ENCODE measurements at places on chromosomes 4 and X.

DNA sequence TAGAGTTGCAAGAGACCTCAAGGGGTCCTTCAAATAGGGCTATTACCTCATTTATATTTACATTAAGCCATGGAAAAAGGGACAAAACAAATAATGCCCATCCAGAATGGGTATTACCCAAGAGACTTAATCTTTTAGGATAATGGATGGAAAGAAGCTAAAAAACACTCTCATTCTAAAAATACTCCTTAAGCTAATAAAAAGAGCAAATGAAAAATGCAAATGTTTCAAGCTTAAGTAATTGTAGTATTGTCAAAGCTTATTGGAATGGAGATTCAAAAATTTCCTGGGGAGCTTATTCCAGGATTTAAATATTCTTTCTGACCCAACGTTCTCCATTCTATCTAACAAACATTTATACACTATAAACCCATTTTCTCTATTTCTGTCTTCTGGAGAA, 107.8 kb upstream of the SPIN4 start:
- no peak for DNase-seq

DNA sequence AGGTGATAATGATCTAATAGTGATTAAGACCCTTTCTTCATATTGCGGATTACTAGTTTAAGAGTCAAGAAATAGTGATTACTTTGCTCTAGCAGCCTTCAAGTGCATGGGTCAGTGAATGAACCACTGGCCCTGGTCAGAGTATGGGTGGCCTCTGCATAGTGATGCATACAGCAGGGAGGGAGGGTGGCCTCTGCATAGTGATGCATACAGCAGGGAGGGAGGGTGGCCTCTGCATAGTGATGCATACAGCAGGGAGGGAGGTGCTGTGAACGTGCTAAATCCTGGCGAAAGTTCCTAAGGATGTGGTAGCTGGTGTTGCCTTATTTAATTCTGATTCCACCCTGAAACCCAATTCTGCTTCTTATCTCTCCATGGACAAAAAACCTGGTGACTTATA, 246.7 kb upstream of the ARSJ start:
- DNase-seq, result no peak

GRCh38 chrX:39948582-39948981, 149.2 kb downstream of the BCOR start:
- DNase-seq, result no peak

DNA sequence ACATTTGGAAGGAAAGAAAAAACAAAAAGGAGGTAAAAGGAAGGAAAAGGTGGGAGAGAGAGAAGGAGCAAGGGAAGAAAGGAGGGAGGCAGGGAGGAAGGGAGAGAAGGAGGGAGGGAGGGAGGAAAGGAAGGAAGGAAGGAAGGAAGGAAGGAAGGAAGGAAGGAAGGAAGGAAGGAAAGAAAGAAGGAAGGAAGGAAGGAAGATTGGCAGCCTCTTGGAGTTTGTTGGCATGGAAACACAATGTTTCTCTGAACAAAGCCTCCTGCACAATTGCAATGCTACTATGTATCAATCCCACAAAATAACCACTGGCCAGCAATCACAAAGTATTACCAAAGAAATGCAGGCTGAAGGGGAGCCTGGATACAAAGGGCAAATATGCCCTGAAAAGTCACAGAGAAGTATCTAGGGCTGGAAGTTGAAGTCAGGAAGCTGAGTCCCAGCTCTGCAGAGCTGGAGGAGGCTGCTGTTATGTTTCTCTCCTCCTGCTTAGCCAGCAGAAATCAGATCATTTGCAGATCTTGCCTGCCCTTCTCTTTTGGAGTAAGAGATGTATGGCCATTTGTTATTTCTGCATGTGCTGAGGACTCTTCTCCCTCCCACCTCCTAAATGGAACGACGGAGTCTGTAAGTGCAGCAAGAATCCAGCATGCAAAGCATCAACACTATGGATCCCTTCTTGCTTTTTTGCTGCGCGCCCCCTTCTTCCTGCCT, 195.9 kb upstream of the LDB2 start:
- DNase-seq, result no peak

- no peak for DNase-seq
Measured at GRCh38 chr4:181991369-181992108, 251.7 kb upstream of the TENM3 start.

GRCh38 chr4:10629394-10629793, 55.2 kb downstream of the CLNK start:
- no peak for DNase-seq

All from hippocampal formation (tissue), 2 donors.